Activated naive CD8-positive, alpha-beta T cell treated with anti-CD3 and anti-CD28 coated beads, Interleukin-2, amount 10 ng/mL, durations not matched to agents 7 days and 5 days (primary cell): ENCODE measurements at places on chromosomes 5 and 9. TPM values are rescaled to one million over a fixed set of nuclear protein-coding genes. Genes with fewer than 3 reads are reported as not detected.

- DNase-seq: no peak
- no peak overlapping the region for H3K4me3 ChIP-seq
- no peak overlapping the region for H3K27ac ChIP-seq
- H3K36me3 ChIP-seq: no peaks in the 10 kb centered on the region
- H3K4me1 ChIP-seq: no peaks in the 10 kb centered on the region
Observed at GRCh38 chr9:28747351-28747985, 1174.2 kb upstream of the C9orf72 start.

The FOXI1 gene
- not detected for total RNA-seq

DNA sequence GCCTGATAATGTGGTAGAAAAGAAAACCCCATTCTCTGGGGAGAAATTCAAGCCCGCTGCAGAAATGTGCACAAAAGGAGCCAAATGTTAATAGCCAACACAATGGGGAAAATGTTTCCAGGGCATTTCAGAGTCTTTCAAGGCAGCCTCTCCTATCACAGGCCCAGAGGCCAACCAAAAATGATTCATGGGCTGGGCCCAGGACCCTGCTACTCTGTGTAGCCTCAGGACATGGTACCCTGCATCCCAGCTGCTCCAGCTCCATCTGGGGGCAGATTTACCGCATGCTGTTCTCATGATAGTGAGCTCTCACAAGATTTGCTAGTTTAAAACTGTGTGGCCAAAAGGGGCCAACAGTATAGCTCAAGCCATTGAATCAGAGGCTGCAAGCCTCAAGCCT lies 41.1 kb downstream of the RAPGEF6 start:
- no peak for DNase-seq
- H3K36me3 ChIP-seq: peaks cover 28% of the 10 kb centered on the region
- H3K4me3 ChIP-seq: peak overlapping the region; percentile 37
- peak overlapping the region; percentile 58 for H3K27ac ChIP-seq
- peaks cover 39% of the 10 kb centered on the region for H3K4me1 ChIP-seq
- no peaks in the 10 kb centered on the region for H3K27me3 ChIP-seq

GRCh38 chr5:64201996-64202395 lies 36.4 kb downstream of the RNF180 start:
- H3K27ac ChIP-seq: no peak overlapping the region
- H3K4me3 ChIP-seq: no peak overlapping the region
- no peak for DNase-seq
- H3K27me3 ChIP-seq: no peaks in the 10 kb centered on the region
